Ascending aorta (tissue), 2 donors: ENCODE measurements at places on chromosomes 5 and 9.
A peak's percentile ranks its signal among the peaks of the same experiment; 100 is the strongest.

- no peak for DNase-seq
Observed at GRCh38 chr9:83977196-83977595, 2.8 kb downstream of the HNRNPK start.

GRCh38 chr9:111961575-111961974, 65.0 kb downstream of the UGCG start:
- DNase-seq, result no peak

DNA sequence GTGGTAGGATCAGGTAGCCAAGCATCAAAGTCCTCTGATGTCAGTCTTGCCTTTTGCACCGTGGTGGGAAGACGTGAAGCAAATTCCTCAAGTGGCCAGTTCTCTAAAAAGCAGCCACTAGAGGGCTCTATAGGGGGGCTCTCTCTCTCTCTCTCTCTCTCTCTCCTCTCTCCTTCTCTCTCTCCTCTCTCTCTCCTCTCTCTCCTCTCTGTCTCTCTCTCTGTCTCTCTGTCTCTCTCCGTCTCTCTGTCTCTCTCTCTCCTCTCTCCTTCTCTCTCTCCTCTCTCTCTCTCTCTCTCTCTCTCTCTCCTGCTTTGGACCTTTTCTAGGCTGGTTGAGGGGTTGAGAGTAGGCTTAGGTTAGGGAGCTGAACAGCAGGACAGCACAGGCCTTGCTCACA, 13.9 kb upstream of the OSMR start:
- DNase-seq, result no peak

DNA sequence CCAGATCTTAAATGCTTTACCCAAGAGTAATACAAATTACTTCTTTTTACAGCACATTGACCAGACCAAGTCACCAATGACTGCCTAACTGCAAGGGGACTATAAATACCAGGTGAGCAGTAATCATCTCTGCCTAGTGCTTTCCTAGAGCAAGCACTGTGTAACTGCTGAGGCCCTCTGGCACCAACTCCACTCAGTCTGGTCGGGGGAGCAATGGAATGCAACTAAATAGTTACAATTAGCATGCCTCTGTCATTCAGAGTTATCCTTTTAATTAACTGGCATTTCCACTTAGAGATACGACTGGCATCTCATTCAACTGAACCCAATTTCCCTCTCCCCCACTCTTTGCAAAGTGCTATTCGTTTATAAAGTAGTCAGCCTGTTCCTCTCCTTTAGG, 1309.1 kb upstream of the DMAC1 start:
- DNase-seq, result no peak

DNA sequence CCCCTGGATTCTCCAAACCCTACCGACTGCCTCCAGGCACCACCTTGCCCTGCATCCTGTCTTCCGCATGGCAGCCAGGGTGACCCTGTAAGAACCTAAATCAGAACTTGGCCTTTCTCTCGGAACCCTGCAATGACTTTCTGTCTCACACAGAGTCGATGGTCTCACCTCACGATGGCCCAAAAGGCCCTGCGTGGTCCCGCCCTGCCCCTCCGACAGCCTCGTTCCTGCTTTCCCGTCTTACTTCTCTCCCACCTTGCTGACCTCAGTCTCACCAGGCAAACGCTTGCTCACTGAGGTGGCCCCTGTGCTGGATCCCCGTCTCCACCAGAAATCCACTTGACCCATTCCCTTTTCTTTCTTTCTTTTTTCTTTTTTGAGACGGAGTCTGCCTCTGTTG, 142.7 kb upstream of the PHYKPL start:
- DNase-seq, result no peak

- no peak for DNase-seq
Observed at GRCh38 chr5:7955476-7955875, 86.5 kb downstream of the MTRR start.

- no peak for DNase-seq
Observed at GRCh38 chr5:128225245-128226030, 141.9 kb downstream of the SLC12A2 start.

GRCh38 chr5:139806111-139806510, 10.5 kb downstream of the PSD2 start:
- DNase-seq, result no peak

DNA sequence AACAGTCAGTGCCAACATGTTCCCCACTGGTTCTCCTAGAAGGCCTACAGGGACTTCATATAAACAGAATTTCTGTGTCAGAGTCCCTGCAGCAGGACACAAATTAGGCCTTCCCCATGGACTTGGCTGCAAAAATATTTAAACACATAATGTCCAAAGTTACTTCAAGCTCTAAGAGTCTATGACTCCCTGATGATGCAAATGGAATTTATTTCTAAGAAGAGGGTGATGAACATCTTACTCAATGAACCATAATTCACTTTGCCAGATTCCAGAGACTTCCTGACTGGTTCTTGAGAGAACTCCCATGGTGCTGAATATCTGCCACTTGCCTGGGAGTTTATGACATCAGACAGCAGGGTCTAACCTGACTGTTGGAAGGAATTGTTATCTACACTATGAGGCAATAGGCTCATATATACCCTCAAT, 32.7 kb upstream of the ADRA1B start:
- DNase-seq, result no peak

- DNase-seq, result no peak
Observed at GRCh38 chr5:126508251-126508961, 85.2 kb downstream of the GRAMD2B start.

DNA sequence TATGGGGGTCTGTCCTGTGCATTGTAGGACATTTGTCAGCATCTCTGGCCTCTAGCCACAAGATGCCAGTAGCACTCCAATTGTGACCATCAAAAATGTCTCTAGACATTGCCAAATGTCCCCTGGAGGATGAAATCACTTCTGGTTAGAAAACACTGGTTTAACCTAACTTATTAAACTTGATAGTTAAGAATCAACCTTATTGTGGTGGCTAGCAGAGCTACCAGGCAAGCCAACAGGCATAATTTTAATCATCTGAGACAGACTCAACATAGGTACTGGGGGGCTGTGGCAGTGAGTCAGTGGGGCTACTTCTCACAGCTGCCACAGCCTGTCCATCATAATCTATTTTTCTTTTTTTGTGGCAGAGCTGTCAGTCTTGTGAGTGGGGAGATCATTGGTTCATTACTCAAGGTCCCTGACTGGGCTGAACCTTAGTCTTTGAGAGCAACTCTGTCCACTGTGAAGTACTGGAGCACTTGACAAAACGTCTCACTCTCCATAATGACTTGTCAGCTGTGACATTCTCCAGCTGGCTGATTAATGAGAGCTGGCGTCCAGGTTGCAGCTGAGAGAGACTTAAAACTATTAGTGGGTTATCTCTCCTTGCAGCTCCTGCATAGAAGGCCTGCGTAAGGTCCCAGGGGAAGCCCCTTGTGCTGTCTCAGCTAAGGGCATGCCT, 107.9 kb downstream of the DCP2 start:
- no peak for DNase-seq

- no peak for DNase-seq
Observed at GRCh38 chr5:142186857-142187594, 78.4 kb downstream of the NDFIP1 start.

DNA sequence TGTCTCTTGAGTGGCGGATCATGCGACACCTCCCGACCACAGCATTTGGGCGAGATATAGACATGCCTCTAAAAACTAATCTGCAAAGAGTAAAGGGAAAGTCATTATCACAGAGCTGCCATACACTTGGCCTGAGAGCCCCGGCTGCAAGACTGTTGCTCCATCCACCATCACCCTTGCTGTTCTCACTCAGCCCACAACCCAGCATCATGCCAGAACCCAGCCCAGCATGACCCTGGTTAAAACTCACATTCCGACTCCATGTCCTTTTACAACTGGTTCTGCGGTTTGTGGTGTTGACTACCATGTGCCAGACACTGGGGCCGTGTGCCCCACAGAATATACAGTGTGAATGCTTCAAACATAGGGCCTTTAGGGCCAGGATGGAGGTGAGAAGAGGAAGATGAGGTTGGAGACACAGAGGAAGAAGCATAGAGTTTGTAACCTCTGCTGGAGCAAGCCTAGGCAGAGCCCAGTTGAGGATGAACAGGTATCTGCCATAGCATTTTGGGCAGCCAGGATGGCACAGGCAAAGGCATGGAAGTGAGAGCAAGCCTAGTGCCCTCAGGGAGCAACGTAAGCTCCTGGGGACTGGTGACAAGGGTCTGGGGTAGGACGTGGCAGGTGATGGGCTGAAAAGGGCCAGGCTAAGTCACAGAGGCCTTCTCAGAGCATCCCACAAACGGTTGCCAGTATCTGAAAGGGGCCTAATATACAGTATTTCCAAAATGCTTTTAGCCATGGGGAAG, 37.5 kb upstream of the SMU1 start:
- peak; percentile 19 for DNase-seq

GRCh38 chr5:159097784-159098602, 1.7 kb downstream of the EBF1 start:
- no peak for DNase-seq

GRCh38 chr9:76729980-76730737, 34.1 kb upstream of the PCA3 start:
- no peak for DNase-seq

- no peak for DNase-seq
Observed at GRCh38 chr5:179607160-179607931, 16.1 kb downstream of the HNRNPH1 start.

DNA sequence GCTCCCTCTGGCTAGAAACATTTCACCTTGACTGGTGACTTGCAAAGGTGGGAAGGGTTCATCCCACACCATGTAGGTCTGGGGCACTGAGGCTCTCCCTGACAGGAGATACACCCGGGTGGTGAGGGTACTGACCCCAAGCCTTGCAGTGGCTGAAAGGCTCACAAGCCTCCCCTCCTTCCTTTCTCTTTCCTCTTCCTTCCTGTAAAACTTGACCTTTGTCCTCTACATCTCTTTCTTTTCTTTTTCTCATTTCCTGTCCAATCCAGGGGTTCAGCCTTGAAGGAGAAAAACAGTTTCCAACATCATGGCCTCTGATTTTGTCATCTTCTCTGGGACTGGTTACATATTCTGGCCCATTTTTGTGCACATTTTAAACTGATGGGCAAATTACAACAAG, 16.6 kb downstream of the FBP2 start:
- no peak for DNase-seq

DNA sequence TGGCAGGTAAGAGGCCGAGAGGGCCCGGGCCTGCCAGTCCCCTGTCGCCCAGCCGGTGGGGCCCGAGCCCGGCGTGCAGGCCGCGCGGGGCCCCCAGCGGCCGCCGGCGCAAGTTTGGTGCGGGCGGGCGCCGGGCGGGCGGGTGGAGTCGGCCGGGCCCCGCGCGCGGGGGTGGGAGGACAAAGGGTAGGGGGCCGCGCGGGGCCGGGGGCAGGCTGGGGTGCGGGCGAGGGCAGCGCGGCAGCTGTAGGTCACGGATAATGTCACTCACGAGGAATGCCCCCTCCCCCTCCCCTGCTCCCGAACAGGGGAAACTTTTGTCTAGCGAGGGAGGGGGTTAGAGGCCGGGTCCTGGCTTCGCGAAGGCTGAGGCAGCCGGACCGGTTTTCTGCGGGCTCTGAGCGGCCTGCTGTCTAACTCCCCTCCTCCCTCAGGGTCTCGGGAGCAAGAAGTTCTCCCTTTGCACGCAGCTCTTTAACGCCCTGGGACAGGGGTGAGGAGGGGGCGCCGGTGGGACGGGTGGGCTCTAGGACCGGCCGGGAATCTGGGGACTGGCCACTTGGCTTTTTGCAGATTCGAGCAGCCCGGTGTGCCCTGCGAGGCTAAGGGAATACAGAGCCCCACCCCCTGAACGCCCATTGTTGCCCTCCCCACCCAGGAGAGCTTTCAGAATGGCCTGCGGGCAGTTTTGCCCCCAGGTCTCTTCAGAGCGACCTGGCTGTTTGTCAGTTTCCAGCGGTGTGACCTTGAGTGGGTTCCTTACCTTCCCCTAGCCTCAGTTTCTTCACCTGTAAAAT, 21.3 kb upstream of the NDST1 start:
- peak; percentile 80 for DNase-seq

- no peak for DNase-seq
Observed at GRCh38 chr9:91814753-91815152, 135.3 kb downstream of the ROR2 start.

GRCh38 chr5:72956324-72957140, 691 bp downstream of the FCHO2 start:
- peak; percentile 72 for DNase-seq

GRCh38 chr9:22146604-22147003, 137.5 kb upstream of the CDKN2B start:
- no peak for DNase-seq

DNA sequence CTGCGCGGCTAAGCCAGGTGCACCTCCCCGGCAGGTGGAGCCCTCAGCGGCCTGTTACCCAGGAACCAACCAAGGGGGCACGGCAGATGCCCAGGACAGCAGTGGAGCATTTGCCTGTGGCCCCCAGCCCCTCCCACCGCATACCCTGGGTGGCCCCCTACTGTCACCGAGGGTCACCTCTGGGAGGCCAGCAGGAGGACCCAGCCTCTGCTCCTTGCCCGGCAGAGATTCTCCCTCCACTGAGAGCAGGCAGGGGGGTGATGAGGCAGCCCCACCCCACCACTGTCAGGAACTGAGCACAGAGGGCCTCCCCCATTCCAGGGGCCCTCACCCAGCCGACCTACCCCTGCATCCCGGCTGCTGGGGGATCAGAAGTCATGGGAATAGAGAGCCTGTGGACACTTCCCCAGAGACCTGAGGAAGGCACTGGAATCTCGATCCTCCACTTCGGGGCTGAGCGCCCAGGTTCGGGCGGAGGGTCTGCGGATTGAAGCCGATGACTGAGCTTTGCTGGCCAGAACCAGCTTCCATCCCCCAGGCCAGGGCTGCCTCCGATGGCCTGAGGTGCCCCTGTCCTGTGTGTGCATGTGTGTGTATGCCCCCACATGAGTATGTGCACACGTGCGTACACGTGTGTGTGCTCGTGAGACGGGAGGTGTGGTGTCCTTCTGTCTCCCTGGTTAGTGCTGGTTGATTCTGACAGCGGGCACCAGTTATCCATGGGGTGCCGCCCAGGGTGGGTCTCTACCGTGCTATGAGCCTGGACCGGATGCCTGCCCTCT, at the start of gene QRFP:
Gene QRFP (minus strand): TSS at position 580 of the 782 bp plus-strand sequence. CDS start 2,974 bp downstream, outside the sequence.
- DNase-seq, result no peak

GRCh38 chr5:37663538-37663937, 176.3 kb downstream of the GDNF start:
- DNase-seq, result no peak
